ENCODE measurements at places on chromosomes 7 and 10.

DNA sequence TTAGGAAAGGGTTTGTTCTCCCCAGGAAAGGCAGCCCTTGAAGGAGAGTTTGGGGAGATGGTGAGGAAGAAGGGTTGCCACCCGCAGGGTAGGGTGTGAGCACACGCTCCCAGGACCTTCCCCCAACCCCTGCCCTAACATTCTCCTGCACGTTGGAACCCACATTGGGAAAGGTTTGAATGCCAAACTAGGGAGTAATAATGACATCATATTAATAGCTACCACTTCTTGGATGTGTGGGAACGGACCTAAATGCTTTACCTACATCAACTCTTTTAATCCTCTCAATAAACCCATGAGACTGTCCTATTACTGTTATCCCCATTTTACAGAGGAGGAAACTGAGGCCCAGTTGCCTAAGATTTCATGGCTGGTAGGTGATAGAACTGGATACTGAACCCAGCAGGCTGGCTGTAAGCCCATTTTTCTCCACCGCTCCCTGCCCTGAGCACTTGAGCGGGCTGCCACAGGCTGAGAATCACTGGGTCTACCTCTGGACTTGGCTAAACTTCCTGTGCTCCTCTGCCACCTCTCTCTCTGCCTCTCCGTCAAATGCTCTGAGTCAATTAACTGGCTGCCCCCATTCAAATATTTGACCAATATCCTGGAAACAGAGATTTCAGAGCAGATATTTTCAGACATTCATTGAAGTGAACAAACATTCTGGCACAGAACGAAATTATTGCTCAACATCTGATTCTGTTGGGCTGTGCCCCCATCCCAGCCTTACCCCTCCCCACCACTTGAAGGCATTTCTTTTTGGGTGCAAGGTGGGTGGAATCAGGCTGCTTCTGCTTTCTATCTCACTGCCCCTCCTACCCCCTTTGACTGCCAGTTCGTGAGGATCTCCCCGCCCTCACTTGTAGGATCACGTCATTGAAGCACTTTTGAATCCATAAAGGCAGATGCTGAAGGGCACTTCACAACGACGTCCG lies 129.7 kb downstream of the C10orf105 start:
- no peak for DNase-seq

GRCh38 chr10:97737770-97738265 lies 890 bp downstream of the ZFYVE27 start:
- DNase-seq, result no peak

DNA sequence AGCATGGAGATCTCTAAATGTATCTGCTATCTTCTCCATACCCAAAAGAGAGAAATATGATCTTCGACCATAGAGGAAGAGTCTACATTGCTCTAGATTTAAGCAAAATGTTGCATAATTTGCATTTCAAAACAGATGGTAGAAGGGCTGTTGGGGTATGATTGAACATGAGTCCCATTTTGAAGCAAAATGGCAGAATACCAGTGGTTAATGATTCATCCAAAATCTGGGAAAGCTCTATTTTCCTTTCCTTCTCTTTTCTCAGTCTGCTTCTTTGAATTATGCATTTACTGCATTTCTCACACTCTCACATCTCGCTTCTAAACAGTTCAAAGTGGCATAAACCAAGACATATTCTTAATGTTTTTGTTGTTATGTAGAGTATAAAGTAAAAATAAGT lies 178.5 kb downstream of the MACC1 start:
- DNase-seq, result no peak

DNA sequence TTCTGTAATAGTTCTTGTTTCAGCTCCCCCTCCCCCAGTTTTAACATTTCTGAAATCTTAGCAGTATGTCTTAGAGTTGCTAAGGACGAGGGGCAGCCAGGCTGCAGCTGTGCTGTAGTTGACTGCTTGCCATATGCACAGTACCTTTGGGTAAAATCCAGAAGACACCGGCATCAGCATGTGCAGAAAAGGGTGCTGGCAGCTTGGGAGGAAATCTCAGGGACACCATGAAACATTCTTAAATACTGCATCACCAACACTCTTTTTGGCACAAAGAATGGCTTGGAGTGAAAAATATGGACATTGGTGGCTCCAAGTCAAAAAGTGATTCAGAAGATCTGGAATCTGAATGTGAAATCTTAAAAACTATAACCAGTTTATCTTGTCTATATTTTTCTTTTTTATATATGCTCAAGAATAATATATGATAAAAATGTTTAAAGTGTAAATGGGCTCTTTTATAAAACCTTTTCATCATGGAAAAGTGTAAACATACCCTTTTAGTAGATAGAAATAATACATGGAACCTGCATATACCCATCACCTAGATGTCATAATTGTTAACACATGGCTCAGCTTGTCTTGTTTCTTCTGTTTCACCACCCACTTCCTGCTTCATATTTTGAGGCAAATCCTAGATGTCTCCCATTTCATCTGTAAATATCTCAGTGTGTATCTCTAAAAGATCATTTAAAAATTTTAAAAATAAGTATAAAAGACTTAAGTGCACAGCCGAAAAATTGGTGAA lies 34.4 kb upstream of the ARMS2 start:
- DNase-seq, result no peak

- no peak for DNase-seq
Measured at GRCh38 chr7:771234-772004, 44.3 kb upstream of the PRKAR1B start.

DNA sequence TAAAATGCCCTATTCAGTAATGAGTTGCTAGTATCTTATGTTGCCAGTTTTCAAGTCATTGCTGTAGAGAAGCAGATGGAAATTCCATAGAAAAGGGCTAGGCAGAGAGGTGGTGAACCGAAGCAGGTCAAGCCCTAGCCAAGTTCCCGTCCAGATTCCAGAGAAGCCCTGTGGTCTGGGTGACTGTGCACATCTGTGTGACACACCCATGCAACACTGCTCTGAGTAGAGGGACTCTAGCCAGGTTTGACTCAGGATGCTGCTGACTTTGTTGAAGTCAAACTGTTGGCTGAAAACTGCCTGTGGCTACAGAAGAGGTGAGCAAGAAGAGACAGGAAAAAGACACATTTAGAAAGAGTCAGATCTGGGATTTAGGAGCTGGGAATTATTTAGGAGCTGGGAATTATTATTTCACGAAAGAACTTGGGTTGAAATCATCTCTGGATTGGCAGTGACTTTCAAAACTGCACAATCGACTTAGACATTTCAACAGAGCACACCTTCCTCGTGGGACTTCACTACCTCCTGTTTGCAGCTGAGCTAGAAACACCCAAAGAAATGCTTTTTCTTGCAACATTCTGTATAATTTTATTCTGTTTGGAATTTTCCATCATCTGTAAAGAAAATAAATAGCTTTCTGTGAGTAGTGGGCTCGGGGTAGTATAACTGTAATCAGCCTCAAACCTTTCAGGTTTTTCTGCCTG lies 149.1 kb upstream of the PRKCQ start:
- DNase-seq, result no peak

DNA sequence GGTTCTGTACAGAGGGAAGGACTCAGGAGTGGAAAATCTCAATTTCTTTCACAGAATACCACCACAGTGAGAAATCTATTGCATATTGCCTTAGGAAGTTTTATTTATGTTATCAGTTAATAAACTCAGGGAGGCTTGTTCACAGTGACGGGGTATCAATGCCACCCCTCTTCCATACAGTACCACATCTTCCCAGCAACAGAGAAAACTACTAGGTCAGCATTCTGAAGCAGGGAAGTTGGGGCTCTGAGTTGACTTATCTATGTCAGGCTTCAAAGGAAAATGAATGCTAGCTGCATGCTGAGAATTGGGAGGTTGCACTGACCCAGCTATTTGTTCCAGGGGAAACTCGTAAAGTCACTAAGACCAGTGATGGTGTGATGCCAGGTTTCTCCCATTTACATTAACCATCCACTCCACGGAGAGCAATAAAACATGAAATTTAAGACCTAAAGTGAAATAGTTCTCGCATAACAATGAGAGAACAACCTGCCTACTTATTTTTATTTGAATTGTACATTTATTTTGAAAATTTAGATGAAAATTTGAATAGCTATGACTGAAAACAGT lies 266.7 kb downstream of the RNLS start:
- DNase-seq, result no peak

GRCh38 chr7:50303335-50304128 lies 984 bp upstream of the IKZF1 start:
- no peak for DNase-seq

DNA sequence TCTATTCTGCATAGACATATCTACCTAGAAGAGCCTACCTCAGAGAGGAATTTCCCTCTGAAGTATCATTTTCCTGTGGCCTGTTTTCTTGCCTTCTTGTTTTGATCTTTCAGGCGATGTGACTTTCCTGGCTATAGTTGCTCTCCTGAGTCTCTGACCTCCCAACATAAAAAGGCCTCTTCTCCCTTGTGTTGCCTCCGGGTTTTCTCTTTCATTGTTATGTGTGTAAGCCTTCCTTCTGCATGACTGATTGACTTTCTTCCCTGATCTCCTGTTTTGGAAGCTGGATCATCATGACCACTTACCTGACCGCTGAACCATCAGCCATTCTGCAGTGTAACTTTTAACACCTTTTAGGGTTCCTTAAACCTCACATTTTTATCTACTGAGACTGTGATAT lies 441.5 kb upstream of the ETV1 start:
- DNase-seq, result no peak

GRCh38 chr10:86827639-86828038 lies 71.2 kb downstream of the BMPR1A start:
- DNase-seq, result no peak

GRCh38 chr7:116408166-116408565 lies 91.4 kb upstream of the CAV2 start:
- DNase-seq, result no peak

DNA sequence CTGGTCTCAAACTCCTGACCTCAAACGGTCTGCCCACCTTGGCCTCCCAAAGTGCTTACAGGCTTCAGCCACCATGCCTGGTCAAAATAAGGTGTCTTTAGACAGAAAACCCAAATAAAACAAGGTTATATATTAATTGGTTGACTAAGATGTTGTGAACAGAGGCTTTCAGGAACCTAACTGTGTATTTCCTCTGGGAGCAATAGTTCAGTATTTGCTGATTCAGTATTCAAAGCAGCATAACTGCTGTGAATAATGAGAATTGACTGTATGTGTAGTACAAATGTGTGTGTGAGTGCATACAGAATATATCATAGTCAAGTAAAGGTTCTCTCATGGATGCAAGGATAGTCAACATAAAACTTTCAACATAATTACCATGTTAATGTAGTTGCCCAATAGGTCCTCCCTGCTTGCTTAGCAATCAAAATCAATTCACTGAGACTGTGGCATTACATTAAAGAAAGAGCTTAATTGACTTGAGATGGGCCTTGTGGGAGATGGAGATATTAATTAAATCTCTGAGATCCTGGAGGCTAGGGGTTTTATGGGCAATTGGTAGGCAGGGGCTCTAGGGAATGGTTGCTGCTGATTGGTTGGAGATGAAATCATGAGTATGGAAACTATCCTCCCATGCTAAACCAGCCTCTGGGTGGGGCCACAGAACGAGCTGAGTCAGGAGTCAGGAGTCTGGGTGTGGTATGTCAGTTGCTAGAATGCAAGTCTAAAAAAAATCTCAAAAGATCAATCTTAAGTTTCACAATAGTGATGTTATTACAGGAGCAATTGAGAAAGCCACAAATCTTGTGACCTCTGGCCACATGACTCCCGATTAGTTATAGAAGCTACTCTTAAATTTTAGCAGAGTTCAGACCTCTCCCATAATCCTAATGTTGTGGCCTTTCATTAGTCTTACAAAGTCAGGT lies 162.7 kb downstream of the AKR1D1 start:
- no peak for DNase-seq

GRCh38 chr10:97494151-97494550 lies 4.1 kb downstream of the MMS19 start:
- DNase-seq, result no peak

- no peak for DNase-seq
Measured at GRCh38 chr10:113137941-113138685, 188.1 kb downstream of the TCF7L2 start.

DNA sequence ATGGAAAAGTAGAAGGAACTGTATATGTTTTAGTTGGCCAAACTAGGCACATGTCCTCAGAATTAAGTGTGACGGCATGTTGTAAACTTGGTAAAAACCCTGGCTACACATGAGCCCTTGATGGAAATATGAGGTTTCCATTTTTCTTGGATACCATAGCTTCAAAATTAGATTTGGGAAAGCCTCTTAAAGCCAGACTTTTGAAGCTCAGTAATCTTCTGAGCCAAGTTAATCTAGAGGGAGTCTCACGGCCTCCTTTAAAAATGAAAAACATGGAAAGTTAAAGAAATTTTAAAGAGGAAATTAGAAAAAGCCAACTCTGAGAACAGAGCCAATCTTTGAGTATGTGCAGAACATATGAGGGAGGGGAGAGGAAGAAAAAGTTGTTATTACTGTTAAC lies 376.0 kb downstream of the CTNNA3 start:
- DNase-seq, result no peak

DNA sequence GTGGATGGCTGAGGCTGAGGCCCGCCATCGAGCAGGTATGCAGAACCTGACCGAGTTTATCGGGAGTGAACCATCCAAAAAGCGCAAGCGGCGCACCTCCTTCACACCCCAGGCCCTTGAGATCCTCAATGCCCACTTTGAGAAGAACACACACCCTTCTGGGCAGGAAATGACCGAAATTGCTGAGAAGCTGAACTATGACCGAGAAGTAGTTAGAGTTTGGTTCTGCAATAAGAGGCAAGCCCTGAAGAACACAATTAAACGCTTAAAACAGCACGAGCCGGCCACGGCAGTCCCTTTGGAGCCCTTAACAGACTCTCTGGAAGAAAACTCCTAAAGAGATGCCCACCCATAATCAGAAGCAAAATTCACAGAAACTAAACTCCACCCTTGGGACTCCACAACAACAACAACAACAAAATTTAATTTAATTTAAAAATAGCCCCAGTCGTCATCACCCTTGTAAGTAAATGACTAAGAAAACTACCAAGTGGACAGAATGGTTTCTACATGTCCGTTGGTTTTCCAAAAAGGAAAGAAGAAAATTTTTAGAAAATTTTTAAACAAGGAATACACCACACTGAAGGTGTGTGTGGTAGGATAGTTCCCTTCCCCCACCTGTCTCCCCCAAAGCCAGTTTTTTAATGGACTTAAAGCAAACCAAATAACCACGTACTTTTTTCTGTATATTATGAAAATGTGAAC lies 101.7 kb upstream of the YAE1 start:
- DNase-seq, result no peak

- no peak for DNase-seq
Measured at GRCh38 chr10:35739998-35740397, 97.9 kb upstream of the FZD8 start.

DNA sequence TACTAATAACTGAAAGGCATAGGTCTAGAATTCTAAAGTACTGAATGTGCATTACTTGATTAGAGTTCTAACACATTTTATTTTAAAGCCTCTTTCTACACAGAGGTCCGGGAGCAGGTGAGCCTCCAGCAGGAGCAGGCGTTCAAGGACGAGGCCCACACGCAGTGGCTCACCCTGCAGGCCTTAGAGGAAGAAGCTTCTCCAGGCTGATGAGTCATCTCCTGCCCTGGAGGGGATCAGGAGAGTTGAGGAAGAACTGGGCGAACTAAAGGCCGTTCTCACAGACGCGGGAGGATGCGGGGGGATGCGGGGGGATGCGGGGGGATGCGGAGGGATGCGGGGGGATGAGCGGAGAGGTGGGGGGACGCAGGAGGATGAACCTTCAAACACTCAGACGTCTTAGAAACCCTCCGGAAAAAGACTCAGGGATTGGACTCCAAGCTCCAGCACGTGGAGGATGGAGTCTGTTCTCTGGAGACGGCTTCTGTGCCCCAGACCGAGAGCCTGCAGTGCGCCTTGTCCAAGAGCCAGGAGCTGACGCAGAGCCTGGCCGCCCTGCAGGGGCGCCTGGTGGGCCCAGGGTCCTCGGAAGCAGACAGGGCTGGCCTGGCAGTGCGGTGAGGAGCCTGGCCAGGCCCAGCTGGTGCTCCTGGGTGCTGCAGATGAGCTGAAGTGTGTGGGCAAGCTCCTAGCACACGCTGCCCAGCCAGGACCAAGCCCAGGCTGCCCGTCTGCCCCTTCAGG lies 433.7 kb upstream of the TPK1 start:
- DNase-seq, result no peak

All from stimulated activated CD4-positive, alpha-beta T cell treated with anti-CD3 and anti-CD28 coated beads, TNF-alpha, amount 100 ng/mL, for 24 hours (primary cell).